K562 (cell line): ENCODE measurements at places on chromosomes 5 and 9.

GRCh38 chr9:26132746-26133312, 454.6 kb upstream of the TUSC1 start:
- DNase-seq = no peak

DNA sequence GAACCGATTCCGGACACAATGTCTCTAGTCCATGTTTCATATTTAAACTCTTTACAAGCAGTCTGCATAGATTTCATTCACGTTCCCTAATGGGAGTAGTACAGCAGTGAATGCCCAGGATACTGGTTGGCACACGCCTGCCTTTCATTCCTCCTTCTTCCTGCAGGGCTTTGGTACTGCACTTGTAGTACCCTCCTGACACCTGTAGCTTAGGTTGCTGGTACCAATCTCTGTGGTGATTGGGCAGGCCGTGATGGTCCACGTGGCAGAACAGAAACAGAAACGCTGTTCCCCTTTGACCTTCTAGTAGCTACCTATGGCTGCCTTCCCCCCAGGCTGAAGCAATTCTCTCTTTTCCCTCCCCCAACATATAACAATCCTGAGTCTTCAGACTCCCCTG, 107.3 kb upstream of the MEGF10 start:
- DNase-seq = no peak

DNA sequence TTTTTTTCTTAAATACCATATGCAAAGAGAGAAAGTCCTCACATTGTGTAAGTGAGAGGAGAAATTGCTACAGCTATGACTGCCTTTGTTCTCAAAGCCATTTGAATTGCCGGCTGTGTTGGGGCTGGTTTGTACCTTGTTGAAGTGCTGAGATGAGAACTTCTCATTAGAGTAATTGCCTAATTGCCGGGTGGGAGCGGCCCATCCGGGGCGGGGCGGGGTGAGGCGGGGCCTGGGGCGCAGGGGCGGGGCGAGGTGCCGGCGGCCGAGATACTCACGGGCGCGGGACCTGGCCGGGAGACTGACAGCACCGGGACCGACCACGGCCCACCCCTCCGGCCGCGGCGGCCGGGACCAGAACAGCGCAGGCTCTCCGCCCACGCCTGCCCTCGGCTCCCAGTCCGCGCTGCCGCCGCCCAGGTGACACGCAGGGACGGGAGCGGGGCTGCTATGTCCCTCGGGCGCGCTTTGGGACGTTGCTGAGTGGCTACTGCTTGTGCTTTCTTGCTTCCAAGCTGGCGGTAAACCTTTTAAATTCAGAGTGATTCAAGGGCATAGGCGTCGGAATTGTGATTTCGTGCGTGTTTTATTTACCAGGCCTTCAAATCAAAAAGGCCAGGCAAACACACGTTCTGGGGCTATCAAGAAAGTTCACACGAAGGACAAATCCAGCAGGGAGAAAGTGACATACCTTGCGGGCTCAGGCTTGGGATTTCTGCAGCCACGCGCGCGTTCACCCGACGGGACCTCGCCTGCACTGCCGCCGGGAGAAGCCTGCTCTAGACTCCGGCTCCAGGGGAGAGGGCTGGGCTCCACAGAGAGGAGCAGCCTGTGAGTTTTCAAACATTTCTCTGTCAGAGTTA, 269.1 kb downstream of the FANCC start:
- DNase-seq = peak; percentile 98

DNA sequence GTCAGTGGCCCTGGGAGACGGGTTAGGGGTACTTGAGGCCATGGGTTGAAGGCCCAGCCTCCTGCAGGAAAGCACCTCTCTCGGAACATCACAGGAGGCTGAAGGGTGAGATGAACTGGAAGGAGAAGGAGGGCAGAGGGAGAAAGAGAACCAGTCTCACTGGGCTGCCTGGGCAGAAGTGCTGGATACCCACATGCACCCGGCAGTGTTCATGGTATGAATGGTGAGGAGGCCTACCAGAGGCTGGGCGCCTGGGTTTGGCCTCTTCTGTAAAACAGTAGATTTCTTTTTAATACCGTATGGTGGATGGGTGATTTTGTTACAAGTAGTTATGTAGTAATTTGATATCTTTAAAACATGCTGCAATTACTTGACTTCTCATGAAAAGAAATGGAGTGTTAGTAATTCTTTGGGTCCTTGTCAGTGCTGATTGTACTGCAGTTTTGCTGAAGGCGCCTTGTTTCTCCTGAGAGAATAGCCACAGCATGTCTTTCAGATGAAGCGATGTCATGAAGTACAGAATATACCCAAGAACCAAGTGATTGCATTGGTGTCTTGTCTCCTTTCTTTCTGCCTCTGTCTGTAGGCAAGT, 258.6 kb downstream of the FANCC start:
- DNase-seq = no peak

DNA sequence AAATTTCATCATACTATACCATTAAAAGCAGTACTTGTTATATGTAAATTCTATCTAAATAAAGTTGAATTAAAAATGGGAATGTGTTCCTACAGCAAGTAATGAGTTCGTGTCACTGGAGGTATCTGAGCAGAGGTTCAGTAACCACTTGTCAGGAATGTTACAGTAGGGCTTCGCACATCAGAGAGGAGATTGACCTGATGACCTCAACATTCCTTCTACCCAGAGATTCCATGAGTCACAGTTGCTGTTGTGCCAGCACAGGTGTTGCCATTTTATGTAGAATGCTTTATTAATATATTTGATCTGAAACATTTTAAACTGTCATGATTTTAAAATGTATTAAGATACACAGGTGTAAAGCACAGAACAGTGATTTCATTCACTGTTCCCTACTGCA, 60.3 kb downstream of the STX17 start:
- DNase-seq = peak; percentile 16

- DNase-seq = no peak
Observed at GRCh38 chr9:19441730-19442129, 32.9 kb downstream of the ACER2 start.

DNA sequence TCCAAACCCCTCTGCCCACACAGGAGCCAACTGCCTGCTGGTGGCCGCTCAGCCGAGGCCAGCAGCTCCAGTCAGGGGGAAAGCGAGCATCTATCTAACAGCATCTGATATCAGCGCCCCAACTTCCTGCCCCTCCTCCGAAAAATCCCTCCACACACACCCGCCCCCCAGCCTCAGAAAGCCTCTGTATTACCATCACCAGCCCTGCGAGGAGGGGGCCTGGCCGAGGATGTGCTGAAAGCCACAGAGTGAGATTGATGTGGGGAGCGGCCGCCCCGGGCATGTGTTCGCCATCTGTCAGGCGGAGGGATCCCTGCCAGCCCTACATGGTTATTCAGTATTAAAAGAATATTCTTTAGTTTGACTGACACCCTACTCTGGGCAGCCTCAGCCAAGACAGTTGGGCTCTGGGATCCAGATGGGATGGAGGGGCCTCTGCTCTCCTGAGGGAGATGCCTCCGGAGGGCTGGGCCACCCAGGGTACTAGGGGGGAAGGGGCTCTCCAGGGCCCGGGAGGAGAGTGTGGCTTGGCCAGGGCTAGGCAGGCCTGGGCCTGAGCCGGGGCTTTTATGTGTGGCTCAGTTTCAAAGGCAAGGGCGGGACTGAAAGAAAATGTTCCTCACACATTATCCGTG, 98.0 kb downstream of the HSD17B3 start:
- no peak for DNase-seq

DNA sequence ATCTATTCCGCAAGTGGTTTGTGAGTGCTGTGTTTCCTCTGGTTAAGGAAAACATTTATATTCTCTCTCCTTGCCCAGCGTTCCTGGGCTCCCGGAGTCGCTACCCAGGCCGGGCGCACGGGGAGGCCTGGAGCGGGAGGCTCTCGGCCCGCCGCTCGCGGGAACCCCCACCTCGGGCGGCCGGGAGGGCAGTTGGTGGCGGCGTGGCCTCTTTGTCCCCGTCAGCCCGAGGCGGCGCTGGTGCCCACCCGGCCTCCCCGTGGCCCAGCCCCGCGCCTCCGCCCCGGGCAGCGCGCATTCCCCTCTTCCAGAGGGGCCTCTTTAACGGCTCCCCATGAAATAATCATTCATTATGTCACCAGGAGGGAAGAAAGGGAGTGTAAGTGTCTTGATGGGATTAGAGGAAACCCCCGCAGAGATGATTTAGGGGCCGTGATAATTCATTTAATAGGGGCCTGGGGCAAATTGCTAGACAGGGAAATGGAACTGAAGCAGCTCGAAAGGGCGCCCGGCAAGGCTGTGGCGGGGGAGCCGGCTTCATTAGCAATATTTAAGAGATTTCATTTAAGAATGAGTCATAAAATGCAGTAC, 181.9 kb upstream of the TBCA start:
- no peak for DNase-seq

DNA sequence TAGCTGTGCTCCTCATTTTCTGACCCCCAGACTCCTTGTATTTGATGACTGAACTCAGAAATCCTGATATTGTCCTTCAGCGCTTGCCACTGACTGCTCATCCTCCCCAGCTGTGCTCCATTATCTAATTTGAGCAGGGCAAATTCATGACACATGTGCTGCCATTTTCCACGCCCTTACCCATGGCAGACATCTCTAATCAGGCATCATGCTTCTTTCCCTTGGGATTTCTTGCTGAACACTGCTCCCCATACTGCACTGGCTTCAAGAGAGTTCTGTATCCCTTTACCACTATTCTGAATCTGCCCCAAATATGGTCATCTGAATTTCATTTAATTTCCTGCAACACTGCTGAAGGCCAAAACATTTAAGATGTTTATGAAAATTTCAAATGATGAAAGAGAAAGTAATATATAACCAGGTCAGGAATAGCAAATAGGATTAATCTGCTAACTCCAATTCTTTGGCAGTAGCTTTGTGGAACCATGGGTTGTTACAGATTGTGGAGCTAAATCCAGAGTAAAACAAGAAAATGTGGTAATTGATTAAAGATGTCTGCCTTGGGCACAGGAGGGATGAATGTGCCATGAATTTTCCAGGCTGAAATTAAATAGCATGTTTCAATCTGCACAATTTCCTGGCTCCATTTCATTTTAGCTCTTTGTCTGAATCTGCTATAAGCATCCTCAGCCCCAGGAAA, 93.6 kb downstream of the CYFIP2 start:
- no peak for DNase-seq

- no peak for DNase-seq
Observed at GRCh38 chr5:8381972-8382371, 513.0 kb downstream of the MTRR start.

GRCh38 chr5:172603251-172603806, 37.7 kb upstream of the NEURL1B start:
- no peak for DNase-seq

DNA sequence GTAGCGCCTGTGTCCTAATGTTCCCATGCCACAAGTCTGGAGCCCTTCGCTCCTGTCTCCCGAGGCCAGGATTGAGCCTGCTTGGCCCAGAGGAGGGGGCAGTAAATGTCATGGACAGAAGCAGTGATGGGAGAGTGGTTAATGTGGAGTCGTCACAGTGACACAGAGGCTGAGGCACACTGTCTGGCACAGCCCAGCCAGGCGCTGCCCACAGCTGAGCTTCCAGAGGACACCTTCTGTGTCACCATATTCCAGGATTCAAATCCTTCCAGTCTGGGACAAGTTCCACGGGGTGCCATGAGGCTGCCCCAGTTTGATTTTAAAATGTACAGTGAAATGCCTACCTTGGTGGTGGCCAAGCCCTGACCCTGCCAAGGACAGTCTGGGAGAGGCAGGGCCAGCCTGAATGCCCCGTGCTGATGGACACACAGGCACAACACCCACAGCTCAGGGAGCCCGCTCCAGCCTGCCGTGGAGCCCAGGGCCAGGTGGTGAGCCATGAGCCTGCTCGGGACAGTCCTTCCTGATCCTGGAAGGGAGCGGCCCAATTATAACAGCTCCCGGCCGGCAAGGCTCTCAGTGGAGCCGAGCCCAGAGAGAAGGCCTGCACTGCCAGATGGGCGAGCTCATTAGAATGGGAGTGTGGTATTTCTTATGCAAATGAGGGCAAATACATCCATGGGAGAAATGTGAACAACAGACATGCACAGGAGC, 99.1 kb upstream of the RUFY1 start:
- DNase-seq = no peak

- no peak for DNase-seq
Observed at GRCh38 chr5:6634788-6635430, 1.7 kb downstream of the SRD5A1 start.

DNA sequence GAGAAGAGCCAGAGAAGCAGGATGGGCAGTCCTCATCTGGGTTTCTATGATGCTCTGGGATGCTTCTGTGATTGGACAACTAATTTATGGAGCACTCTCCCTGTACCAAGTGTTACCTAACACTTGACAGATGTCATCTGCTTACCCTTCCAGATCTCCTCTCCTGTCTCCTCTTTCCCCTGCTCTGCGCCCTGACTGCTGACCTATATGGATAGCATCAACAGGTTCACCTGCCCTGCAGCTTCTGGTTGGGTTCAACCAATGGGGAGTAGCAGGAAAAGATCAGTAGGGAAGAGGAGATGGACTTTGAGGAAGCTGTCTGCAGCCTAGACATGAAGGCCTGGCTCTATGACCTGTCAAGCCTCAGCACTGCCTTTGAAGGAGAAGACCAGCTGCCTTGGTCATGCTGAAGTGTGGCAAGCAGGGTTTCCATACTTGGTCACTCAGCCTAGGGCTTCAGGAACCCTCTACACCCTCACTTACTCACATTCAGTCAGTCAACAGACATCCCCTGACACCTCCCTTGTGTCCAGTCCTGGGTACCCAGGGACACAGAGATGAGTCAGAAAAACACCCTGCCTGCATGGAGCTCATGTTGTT, 11.3 kb upstream of the P4HA2 start:
- no peak for DNase-seq

DNA sequence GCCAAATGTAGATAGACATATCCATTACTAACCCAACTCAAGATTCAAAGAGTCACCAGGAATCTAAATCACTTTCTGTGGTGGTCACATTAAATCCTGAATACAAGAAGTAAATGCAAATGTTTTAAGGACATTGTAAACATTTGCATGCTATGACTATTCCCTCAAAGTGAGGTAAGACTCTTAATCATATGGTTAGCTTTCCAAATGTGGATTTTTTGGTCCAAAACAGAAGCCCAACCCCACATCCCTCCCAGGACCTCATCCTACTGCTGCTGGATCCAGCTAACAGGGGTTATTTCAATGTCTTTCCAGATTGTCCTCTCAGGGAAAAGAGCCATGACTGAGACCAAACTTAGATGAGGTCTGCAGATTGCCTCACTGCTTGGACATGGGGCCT, 228.1 kb upstream of the PANK3 start:
- no peak for DNase-seq

- no peak for DNase-seq
Observed at GRCh38 chr5:161278739-161279660, 267.5 kb downstream of the GABRB2 start.

GRCh38 chr5:24714746-24715145, 70.0 kb upstream of the CDH10 start:
- no peak for DNase-seq

DNA sequence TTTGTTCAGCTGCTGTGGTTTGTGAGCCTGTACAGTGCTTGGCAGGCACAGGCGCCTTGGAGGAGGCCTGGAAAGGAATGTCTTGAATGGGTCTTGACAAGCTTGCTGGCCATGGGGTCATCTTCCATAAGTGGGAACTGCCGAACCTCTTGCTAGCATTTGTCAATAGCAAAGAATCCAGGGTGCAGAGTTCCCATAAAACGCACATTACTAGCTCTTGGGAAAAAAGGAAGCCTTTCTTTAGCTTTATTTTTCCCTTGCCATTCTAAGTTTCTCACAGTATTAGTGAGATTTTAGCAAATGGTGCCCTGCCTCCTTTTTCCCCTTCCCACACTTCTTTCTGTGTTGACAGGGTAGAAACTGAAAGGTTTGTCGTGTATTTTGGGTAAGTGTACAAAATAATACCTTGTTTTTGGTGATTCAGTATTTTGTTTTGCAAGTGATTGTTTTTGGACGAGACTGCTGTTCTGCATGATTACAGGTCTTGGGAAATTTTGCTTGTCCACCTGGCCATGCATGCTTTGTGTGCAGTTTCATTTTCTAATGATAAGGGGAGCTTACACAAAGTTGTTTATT, 82.0 kb downstream of the ADGRV1 start:
- DNase-seq = no peak

GRCh38 chr5:170861667-170861916, 226 bp upstream of the RANBP17 start:
- DNase-seq = no peak
